ENCODE measurements at places on chromosomes 11 and 22.

GRCh38 chr11:35313760-35314153, 105.6 kb downstream of the SLC1A2 start:
- DNase-seq = no peak

DNA sequence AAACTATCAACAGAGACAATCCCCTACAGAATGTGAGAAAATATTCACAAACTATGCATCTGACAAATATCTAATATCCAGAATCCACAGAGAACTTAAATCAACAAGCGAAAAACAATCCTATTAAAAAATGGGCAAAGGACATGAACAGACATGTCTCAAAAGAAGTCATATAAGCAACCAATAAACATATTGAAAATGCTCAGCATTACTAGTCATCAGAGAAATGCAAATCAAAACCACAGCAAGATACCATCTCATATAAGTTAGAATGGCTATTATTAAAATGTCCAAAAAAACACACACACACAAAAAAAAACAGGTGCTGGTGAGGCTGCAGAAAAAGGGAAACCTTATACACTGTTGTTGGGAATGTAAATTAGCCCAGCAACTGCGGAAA, 8.3 kb upstream of the OR52E8 start:
- no peak for DNase-seq

DNA sequence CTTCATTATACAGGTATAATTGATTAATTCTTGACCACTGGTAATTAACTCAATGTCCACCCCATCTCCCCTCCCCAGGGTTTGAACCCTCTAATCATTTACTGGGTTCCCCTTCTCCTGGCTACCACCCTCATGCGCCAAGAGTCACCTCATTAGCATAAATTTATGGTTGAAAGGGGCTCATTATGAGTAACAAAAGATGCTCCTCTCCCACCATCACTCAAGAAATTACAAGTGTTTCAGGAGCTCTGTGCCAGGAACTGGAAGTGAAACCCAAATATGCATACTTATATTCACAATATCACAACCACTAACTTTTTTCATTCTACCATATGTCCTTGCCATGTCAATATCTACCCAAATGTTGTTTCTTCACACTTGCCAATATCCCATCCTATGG, 7.8 kb upstream of the STIP1 start:
- no peak for DNase-seq

DNA sequence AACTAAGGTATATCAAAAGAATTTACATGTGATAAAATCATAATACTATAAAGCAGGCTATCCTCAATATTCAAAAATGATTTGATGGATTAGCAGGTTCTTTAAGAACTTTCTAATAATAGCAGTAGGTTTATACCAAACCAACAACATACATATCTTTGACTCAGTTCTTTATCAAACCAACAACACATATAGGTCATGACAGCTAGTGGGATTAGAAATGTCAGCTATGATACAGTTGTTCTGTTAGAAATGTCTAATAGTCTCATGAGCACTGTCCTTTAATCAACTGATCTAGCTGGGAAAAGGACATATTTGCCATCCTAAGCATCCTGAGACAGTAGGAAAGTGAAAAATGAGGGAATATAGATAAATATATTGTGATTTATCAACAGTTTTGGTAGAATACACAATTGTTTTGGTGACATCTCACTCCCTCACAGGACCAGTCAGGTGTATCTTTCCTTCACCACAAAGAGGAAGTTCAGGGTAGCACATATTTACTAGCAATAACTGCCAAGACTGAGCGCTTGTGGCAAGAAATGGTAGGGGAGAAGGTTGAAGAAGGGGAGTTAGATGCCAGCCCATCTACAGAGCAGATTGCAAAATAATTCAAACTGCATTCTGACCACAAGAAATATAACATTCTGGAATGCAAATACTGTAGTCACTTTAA, 90.8 kb upstream of the APOA1 start:
- DNase-seq = no peak

- no peak for DNase-seq
Observed at GRCh38 chr22:28444659-28445058, 235.0 kb downstream of the TTC28 start.

Data from retinal pigment epithelial cell (primary cell).